ENCODE measurements at places on chromosomes 5 and 9.

DNA sequence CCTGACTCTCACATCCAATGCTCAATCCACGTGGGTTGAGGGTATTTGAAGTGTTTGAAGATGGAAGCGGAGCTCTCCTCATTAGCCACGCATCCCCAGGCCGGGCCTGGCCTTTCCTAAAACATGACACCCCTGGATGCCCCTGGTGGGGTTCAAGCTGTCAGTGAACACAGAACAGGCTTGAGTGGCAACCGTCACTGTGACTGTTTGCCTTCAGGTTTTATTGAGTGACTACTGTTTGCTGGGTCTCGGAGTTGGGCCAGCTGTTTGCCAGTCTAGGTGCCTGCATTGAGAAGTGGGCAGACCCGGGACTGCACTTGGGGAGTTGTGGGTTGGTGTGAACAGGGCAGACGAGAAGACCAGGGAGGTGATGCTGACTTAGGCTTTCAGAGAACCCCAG lies 7.8 kb upstream of the OLFM1 start:
- DNase-seq, result no peak

GRCh38 chr9:91261417-91261816 lies 100.3 kb downstream of the AUH start:
- no peak for DNase-seq

DNA sequence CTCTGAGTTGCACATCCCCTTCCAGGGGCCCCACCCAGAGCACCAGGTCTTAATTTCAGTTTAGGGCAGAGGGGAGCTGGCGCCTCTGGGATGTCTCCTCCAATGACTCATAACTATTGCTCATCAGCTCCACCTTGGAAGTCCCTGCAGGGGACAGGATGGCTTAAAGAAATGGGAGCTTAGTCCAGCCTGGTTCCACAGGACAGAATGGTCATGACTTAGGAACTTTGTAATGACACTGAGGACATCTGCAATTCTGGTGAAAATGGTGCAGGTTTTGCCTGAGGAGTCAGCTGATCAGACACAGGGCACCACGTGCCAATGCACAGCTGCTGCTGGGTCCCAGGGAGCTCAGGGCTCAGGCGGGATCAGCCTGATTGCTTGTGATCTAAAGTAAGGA lies 16.4 kb upstream of the PPP1R26 start:
- DNase-seq, result no peak

DNA sequence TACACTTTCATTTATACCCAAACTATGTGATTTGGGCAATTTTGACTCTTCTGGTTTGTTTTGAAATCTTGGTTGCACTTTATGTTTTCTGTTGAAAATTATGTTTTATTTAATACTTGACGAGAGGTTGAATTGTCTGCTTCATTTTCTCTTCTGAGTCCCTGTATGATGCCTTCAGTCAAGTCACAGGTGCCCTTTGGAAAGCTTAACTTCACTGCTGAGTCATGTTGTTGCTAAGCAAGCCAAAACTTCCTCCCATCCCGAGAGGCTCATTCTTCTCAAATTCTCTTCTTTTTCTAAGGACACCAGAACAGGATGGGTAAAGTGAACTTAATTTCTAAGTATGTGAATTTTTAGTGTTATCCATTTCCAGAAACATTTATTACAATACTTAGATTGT lies 455.3 kb upstream of the PTGER4 start:
- no peak for DNase-seq

GRCh38 chr5:109199289-109199688 lies 210.5 kb downstream of the PJA2 start:
- no peak for DNase-seq

- no peak for DNase-seq
Measured at GRCh38 chr5:36723912-36724311, 117.5 kb downstream of the SLC1A3 start.

DNA sequence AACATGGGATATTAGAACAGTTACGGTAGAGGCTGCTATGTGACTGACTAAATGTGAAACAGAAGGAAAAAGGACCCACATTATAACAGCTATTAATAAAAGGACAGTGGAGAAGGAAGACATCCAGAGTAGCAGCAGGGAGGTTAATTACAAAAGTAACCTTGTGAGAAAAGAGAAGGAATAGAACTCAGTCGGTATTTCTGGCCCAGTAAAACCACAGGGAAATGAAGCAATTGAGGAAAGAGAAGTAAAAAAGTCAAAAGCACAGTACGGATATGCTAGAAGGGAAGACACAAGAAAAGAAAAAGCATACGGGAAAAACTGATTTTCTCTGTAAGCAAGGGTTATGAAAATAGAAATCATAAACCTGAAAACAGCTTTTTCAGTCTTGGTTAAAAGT lies 164.7 kb downstream of the RFX3 start:
- DNase-seq, result no peak

GRCh38 chr9:91303741-91304415 lies 57.8 kb downstream of the AUH start:
- DNase-seq, result no peak

DNA sequence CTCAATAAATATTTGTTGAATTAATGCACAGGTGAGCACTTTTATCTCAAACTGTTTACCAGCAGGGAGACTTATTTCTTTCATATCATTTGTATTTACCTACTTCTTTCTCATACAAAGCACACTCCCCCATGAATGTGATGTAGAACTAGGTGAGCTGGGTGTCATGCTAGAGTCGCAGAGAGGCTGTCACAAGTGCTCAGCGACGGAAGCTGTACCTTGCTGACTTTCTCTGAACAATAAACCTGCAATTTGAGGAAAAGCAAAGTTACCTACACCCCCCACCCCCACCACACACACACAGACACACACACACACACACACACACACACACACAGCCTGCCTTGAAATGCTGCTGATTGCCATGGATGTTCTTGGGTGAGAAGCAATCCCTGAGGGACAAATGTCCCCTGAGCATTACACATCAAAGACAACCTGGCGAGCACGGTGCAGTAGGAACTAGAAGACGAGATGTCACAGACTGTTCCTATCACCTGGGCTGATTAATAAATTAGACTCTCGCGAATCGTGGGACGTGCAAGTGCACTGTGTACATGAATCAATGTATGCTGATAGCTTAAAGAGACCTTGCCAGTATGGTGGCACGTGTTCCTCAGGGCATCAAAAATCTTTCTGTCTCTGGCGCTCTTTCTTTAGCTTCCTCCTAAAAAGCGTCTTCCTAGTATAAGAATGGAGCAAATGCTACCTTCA lies 66.1 kb downstream of the BRINP1 start:
- DNase-seq, result no peak

DNA sequence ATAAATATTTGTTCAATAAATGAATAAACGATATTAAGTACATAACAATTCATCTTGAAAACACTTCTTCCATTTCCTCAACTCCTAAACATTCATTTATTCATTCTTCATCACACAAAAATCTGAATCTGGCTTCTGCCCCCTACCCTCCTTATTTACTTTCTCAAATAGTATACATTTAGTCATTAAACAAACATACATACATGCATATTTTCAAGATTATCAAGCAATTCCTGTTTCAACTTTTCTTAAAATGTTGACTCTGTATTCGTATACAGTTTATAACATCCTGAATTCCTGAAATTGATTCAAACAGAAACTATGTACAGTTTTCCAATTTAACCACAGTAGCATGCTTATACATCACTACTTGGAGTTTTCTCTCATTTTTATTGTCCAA lies 129.0 kb downstream of the MUSK start:
- DNase-seq, result no peak

GRCh38 chr5:160788102-160788660 lies 63.8 kb downstream of the ATP10B start:
- no peak for DNase-seq
